ENCODE measurements at places on chromosomes 12 and 14. TPM values are rescaled to one million over a fixed set of nuclear protein-coding genes. Genes with fewer than 3 reads are reported as not detected.
A peak's percentile ranks its signal among the peaks of the same experiment; 100 is the strongest.

Gene GALNT6
- 45.3 TPM for total RNA-seq

Gene SLC17A8
- not detected for total RNA-seq

Gene FGF23
- total RNA-seq: not detected

Gene COX8C
- not detected for total RNA-seq

- no peaks in the 10 kb centered on the region for H3K27me3 ChIP-seq
- no peaks in the 10 kb centered on the region for H3K4me1 ChIP-seq
- H3K27ac ChIP-seq: no peak overlapping the region
- no peak for DNase-seq
- no peak overlapping the region for H3K4me3 ChIP-seq
Measured at GRCh38 chr14:68637106-68638021, 155.5 kb downstream of the ZFP36L1 start.

Gene MIPOL1
- total RNA-seq: 22.0 TPM

Gene MAGOHB
- 61.4 TPM for total RNA-seq

GRCh38 chr14:57390806-57391516 lies 575 bp downstream of the NAA30 start:
- H3K27me3 ChIP-seq: no peaks in the 10 kb centered on the region
- peaks cover 10% of the 10 kb centered on the region for H3K4me1 ChIP-seq
- peaks cover 31% of the 10 kb centered on the region for H3K36me3 ChIP-seq
- peak overlapping the region; percentile 85 for H3K27ac ChIP-seq

GRCh38 chr12:59444932-59445331 lies 150.9 kb upstream of the SLC16A7 start:
- H3K27ac ChIP-seq: no peak overlapping the region
- peak; percentile 45 for DNase-seq
- peaks cover 13% of the 10 kb centered on the region for H3K4me1 ChIP-seq
- no peaks in the 10 kb centered on the region for H3K27me3 ChIP-seq

Gene IFNG
- total RNA-seq: not detected

Gene TMEM253
- not detected for total RNA-seq

Gene SLC24A4
- total RNA-seq: not detected

Gene EIF2S3B
- 4.8 TPM for total RNA-seq

Gene DEGS2
- total RNA-seq: 2.5 TPM

DNA sequence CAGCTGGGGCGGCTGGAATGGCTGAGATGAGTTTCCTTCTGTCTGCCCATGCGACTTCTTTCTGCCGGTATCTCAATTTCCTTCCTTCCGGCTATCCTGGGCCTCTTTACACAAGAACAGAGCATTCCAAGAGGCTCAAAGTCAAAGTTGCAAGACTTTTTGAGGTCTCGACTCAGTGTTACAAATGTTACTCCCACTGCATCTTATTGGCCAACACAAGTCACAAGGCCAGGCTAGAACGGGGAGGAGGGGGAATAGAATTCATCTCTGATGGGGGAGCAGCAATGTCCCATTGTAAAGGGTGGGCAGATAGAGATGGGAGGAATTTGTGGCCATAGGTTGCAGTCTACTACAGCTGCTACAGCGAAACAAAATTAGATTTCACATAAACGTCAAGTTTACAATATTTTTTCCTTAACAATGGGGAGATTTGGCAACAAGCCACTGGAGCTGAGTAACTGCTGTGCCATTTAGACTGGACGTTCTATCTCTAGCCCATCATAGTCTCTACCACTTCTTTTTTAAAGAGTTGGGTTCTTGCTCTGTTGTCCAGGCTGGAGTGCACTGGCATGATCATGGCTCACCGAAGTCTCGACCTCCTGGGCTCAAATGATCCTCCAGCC lies 9.5 kb upstream of the NYNRIN start:
- peaks cover 37% of the 10 kb centered on the region for H3K4me1 ChIP-seq
- H3K27me3 ChIP-seq: no peaks in the 10 kb centered on the region
- no peak overlapping the region for H3K4me3 ChIP-seq
- no peak for DNase-seq
- peaks cover 21% of the 10 kb centered on the region for H3K36me3 ChIP-seq

DNA sequence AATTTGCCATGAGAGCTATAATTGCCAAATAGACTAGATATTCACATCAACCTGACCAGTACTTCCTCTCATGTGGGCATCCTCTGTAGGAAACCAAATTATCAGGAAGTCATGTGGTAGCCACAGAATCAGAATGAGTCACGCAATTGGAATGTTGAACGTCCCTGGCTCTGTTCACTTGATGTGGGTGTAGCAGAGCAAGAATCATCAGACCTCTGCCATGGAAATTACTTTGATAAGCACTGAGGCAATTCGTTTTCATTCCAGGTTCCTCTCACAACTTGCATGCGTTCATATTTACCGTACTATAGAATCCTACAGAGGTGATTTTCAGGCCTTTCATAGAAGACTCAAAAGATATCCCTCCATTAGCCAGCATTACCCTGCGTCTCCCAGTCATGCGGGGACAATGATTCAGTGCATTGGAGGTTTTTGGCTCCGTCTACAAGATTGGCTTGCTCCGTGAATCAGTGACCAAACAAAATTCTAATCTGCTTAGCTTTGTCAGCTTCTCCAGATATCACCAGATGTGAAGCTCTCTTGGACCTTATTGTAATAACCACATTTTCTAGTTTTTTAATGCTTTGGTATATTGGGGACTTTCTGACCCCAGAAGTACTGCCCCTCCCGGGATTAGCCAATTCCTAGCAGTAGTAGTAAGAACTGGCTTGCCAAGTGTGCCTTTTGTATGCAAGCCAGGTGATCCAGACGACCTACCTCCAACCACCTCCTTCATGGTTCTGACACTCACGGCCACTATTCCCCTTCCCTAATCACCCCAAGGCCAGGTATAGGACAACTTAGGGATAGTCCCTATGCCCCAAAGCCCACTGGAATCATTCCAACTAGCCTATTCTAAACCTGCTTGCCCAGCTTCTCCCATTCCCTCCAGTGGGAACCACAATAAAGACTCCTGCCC lies 133.4 kb downstream of the KICS2 start:
- peak overlapping the region; percentile 57 for H3K4me3 ChIP-seq
- peak overlapping the region; percentile 95 for H3K27ac ChIP-seq
- peaks cover 6% of the 10 kb centered on the region for H3K36me3 ChIP-seq
- DNase-seq: peak; percentile 78
- peaks cover 46% of the 10 kb centered on the region for H3K4me1 ChIP-seq
- H3K27me3 ChIP-seq: no peaks in the 10 kb centered on the region
